ENCODE measurements at places on chromosomes 1 and 21.

DNA sequence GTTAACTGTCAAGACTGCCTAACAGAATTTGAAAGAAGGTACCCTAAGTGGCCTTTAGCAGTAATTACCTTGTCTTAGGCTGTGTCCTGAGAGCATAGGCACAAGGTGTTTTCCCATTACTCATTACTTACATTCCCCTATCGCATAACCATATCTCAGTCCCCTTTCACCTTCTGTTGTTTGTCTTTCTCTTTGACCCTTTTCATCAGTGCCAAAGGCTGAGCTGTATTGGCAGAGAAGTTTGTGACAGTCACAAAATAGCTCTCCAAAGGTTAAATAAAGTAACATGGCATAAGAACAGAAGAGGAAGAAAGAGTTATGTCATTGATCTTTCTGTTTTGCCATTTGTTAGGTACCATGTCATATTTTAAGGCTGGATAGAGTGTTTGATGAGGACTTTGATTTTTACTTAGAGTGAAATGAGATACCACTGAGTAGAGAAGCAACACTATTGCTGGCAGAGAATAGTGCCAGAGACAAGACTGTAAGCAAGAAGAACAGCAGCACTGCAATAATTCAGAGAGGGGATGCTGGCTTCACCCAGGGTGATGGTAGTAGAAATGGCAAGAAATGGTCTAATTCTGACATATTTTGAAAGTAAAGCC lies 497.8 kb downstream of the TTLL7 start:
- DNase-seq, result no peak

GRCh38 chr1:196178083-196178635 lies 430.1 kb downstream of the KCNT2 start:
- no peak for DNase-seq

- DNase-seq, result no peak
These were observed 56.3 kb downstream of the MORN1 start for GRCh38 chr1:2334883-2335534.

- DNase-seq, result no peak
These were observed 3.0 kb upstream of the SUMO3 start for GRCh38 chr21:44820851-44821250.

DNA sequence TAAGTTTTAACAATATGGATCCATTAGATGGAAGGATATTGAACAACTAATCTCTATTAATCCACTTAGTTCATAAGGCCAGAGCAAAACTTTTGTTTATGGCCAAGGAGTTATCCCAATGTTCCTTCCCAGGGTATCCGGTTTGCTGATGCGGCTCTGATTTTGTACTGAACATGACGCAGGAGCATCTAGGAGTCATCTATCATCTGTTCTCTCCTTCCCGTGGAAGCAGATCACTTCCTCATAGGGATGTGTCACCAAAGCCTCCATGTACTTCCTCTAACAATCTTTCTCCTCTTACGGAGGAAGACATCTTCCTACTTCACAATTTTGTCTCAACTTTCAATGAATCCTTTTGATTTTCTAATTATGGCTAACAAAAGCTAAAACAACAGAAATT lies 206.6 kb downstream of the APP start:
- DNase-seq, result no peak

DNA sequence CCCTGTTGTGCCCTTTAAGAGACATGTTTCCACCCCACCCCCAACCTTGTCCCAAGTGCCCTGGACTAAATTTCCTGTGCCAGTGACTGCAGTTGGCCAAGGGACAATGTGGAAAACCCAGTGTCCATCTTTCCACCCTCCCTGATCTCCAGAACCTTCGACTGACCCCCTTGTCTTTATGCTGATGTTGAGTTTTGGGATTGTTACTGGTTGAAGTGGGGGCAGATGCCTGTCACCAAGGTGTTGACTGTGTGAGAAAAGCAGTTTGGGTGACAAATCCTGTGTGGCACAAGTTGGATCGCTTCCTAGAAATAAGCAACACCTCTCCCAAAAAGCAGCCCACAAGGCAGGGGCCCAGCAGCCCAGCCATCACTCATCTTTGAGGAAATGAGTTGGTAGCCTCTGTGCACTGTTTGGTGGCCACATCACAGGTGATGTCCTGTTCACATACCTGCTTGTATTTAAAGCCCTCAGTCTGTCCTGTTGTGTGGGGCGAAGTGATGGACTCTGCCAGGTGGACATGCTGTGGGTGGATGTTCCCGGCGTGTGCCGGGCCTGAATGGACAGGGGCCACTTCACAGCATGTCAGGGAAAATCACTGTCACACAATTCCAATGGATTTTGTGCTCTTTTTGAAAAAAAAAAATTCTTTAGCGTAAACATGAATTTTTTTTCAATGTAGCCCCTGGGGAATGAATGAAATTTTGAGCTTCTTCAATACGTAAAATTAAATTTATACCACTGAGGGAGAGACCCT lies 6.6 kb upstream of the MIIP start:
- no peak for DNase-seq

DNA sequence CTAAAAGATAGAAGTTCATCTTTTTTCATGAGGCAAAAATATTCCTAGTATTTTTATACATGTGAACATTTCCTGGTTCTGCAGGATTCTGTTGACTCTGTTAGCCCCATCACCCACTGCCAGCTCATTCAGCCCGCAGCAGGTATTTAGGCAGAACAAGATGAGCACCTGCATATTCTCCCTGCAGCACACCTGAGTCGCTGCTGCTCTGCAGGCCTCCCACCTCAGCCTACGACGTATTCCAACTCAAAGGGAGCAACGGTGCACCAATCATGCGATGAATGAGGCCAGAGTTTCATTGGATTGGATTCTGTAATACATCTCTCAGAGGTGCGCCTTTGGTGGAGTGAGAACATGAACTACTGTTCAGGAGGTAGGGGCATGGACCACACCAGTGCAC lies 87.6 kb downstream of the CNIH3 start:
- DNase-seq, result no peak

DNA sequence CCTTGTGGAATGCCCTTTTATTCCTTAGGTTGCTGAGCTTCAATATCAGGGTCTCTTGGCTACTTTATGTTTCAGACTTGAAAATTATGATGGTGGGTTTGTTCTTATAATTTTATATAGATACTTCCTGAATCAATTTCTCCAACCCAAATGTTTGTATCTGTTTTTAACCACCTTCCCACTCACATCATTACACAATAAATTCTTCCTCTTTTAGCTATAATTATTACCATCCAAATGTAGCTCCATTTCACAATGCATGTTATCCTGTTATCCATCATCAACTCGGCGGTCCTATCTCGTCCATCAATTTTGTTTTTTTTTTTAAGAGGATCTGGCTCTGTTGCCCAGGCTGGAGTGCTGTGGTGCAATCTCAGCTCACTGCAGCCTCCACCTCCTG lies 357.6 kb upstream of the ZP4 start:
- no peak for DNase-seq

- no peak for DNase-seq
These were observed 160.7 kb downstream of the KAZN start for GRCh38 chr1:14759042-14759818.

DNA sequence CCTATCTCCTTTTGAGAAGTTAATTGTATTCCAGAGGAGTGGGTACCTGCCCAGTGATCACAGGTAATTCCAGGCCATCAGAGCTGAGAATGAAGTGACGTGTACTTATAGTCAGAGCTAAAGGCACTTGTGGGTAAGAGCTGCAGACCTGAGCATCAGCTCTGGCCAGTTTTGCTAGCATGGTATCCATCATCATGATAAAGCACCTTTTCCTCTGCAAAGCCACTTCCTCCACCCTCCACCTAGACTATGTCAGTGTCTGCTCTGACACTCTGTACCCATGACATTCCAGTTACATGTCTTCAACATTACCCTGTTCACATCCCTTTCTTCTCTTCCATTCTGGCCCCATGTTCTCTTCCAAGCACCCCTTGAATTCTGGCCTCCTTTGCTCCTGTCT lies 157.3 kb downstream of the GRIK3 start:
- DNase-seq, result no peak

GRCh38 chr1:6118415-6118814 lies 61.7 kb downstream of the CHD5 start:
- DNase-seq, result no peak

- DNase-seq, result no peak
These were observed 5.5 kb downstream of the DISC1 start for GRCh38 chr1:231632119-231632518.

DNA sequence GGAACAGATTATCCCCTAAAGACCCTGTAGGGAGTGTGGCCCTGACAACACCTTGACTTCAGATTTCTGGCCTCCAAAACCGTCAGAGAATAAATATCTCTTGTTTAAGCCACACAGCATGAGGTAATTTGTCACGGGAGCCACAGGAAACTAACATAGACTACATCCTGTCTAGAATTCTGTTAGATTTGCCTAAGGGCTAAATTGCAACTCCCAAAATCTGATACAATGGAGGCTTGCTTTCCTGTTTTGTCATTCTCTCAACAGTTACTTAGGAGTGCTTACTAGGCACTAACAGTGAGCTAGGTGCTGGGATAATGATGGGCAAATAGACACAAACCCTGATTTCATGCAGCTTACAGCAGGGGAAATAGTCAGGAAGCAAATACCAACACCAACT lies 141.6 kb downstream of the MIS18A start:
- DNase-seq, result no peak

DNA sequence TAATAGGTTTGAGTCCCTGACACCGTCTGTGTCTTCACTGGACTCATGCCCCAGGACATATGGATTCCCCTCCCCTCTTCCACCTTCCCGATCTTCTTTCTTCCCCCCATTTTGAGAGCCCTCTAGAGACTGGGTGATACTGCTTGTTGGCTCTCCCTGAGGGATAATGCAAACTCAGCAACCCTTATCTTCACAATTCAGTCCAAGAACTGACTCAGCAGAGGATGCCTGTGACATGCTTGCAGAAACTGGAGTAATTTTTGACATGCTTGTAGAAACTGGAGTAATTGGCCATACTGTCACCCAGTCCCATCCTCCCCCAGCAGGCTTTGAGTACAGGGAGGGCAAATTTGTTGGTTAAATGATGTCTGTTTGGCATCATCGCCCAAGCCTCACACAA lies 127.6 kb upstream of the CTTNBP2NL start:
- DNase-seq, result no peak

- no peak for DNase-seq
These were observed 88.5 kb downstream of the BEND5 start for GRCh38 chr1:48688102-48688760.

GRCh38 chr1:196546272-196547111 lies 61.7 kb downstream of the KCNT2 start:
- no peak for DNase-seq

DNA sequence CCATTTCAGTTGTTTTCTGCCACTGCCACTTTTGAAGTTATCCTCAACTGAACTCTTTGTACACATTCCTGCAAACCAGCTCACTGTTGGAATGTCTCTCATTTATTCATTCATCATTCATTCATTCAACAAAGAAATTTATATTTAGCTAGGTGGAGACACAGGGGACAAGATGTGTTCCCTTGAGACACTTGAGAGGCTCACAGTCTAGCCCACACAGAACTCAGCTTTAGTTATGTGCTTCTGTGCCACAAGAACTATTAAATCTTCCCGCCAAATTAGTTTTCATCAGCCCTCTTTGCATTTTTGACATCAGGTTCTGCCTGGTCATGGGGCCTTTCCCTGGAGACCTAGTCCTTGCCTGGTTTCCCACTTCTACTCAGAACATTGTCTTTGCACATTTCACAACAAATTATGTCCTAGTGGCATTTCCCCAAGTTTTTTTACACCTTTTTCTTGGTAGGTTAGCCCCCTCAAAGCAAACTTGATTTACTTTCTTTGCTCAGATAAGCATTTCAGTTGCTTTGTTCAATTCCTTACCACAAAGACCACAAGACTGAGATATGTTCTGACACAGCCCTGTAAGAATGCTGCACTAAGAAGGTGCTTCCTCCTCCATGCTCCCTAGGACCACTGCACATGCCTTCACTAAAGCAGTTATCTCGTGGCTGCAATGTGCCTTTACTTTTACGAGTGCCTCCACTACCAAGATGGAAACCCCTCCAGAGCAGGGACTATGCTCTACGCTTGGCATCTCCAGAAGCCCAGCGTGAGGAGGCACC lies 31.0 kb downstream of the ILDR2 start:
- no peak for DNase-seq

DNA sequence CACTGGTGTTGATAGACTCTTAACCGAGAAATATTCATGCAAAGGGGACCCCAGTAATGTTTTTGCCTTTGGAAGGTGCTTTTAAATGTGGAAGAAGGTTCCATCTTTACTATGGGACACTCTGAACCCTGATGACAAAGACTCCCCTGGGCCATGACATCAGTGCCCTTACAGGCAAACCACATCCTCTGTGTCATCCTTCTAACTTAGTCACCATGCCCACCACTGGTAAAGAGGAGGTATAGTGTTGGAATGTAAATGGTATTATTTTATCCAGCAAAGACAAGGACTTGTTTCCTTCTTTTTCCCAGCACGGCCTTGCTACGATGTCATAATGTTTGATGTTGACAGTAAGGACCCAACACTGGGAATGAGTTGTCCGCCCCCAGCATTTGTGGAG lies 12.6 kb downstream of the METTL13 start:
- peak; percentile 51 for DNase-seq

- no peak for DNase-seq
These were observed 212.8 kb downstream of the DSCAM start for GRCh38 chr21:40634141-40634540.

- no peak for DNase-seq
These were observed 35.8 kb upstream of the CCN1 start for GRCh38 chr1:85544689-85545215.

- DNase-seq, result no peak
These were observed 7.0 kb downstream of the CSDE1 start for GRCh38 chr1:114750780-114751179.

- no peak for DNase-seq
These were observed 112.5 kb downstream of the SPATA46 start for GRCh38 chr1:162264108-162264507.

DNA sequence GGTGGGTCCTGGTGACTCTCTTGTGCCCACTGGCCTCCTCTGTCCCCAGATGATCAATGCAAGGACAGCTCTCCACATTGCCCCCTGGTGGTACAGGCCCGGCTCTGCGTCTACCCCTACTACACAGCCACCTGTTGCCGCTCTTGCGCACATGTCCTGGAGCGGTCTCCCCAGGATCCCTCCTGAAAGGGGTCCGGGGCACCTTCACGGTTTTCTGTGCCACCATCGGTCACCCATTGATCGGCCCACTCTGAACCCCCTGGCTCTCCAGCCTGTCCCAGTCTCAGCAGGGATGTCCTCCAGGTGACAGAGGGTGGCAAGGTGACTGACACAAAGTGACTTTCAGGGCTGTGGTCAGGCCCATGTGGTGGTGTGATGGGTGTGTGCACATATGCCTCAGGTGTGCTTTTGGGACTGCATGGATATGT lies 10.8 kb downstream of the ADAMTSL4 start:
- no peak for DNase-seq

- no peak for DNase-seq
These were observed 216.1 kb downstream of the HHIPL2 start for GRCh38 chr1:222331765-222332164.

GRCh38 chr1:3021233-3021671 lies at the start of gene ACTRT2:
Gene ACTRT2, plus strand, starts transcription at chr1:3021467. Its CDS starts 220 bp downstream, at chr1:3021687.
- no peak for DNase-seq

GRCh38 chr21:34071683-34072082 lies 1.7 kb upstream of the MRPS6 start:
- no peak for DNase-seq

GRCh38 chr1:44802306-44803061 lies 2.3 kb downstream of the PLK3 start:
- no peak for DNase-seq
